ENCODE measurements at places on chromosomes 3 and 15. TPM values are rescaled to one million over a fixed set of nuclear protein-coding genes. Genes with fewer than 3 reads are reported as not detected.

Gene SHISA5
- polyA plus RNA-seq = 151 TPM

Gene XIRP1
- polyA plus RNA-seq = not detected

Gene SLCO2A1
- 1.7 TPM for polyA plus RNA-seq

Gene OSTN
- not detected for polyA plus RNA-seq

Gene ARPP21
- not detected for polyA plus RNA-seq

Gene NSMCE3
- 8.5 TPM for polyA plus RNA-seq

Gene PODXL2
- polyA plus RNA-seq = 1.5 TPM

Gene USF3
- polyA plus RNA-seq = 11.7 TPM

Gene SLC25A36
- polyA plus RNA-seq = 68.8 TPM

Gene WDR93
- 0.05 TPM for polyA plus RNA-seq

Gene VILL
- 5.3 TPM for polyA plus RNA-seq

Gene GOLGA8M
- polyA plus RNA-seq = 0.22 TPM

Gene ARHGEF3
- 4.9 TPM for polyA plus RNA-seq

Gene RASL12
- polyA plus RNA-seq = 11.4 TPM

Gene SPINK8
- polyA plus RNA-seq = not detected

Gene MYZAP
- polyA plus RNA-seq = not detected

Gene ADGRG7
- polyA plus RNA-seq = not detected

Gene MORC1
- polyA plus RNA-seq = not detected

Gene ZSCAN29
- 9.6 TPM for polyA plus RNA-seq

Gene SLC51B
- polyA plus RNA-seq = 0.61 TPM

Gene SETMAR
- polyA plus RNA-seq = 15.5 TPM

Gene IL17RE
- polyA plus RNA-seq = 2.0 TPM

Gene RPL35A
- 1,252 TPM for polyA plus RNA-seq

Gene TMC3
- polyA plus RNA-seq = not detected

Gene TRIP4
- polyA plus RNA-seq = 28.0 TPM

Gene PPP2R3A
- 26.6 TPM for polyA plus RNA-seq

Gene IMPG2
- 0.19 TPM for polyA plus RNA-seq

Gene RNF13
- polyA plus RNA-seq = 46.3 TPM

Gene PRR20G
- polyA plus RNA-seq = not detected

Data from AG04450 (cell line).